ENCODE measurements at places on chromosomes 6 and 20. TPM values are rescaled to one million over a fixed set of nuclear protein-coding genes. Genes with fewer than 3 reads are reported as not detected.

- DNase-seq, result no peak
Observed at GRCh38 chr6:112979830-112980229, 632.7 kb downstream of the RFPL4B start.

The ZC2HC1B gene
- not detected for total RNA-seq

DNA sequence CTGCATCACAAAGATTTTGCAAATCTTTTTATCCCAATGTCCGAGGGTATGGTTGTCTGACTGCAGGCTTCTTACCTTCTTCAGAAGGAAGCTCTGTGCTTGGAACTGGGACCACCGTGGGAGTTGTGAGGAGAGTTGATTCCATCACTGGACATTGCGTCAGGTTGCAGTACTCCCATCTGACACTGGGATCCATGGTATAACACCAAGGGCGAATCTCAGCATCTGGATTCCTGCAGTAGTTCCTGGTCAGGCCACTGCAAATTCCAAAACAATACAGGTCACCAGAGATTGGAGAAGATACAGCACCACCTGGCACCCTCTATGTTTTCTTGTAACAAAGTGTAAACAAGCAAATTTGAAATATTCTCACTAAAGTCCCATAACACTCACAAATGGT is 77.7 kb downstream of the LPA start:
- no peak for DNase-seq

The C20orf202 gene
- total RNA-seq, result not detected

- no peak for DNase-seq
Observed at GRCh38 chr6:101199441-101199840, 194.1 kb upstream of the GRIK2 start.

GRCh38 chr6:41634657-41635056 is 3.6 kb upstream of the MDFI start:
- DNase-seq, result no peak

DNA sequence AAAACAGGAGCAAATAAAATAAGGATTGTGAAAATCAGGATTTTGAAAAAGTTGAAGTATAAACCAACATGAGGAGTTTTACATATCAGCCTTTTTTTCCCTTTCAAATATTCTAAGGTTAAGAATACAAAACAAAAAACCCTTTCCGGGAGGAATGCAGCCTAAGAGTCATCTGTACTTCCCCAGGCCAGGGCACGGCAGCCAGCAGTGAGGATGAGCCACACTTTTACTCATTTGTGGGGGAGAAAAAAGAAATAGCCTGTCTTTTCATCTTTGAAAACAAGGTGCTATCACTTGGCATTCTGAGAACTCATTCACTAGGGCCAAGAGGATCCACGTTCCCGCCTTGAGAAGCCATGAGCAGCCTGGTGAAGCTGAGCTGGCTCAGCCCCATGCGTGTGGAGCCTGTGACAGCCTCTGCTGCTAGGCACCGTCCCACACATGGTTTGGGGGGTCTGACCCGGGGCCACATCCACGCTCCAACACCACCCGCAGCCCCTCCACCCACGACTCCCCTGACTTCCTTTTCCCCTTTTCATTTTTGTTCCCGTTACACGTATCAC is 11.2 kb downstream of the SLC22A1 start:
- no peak for DNase-seq

The SNHG17 gene
- total RNA-seq, result 27.7 TPM

The CD24 gene
- total RNA-seq, result 1,390 TPM
